H1 (cell line): ENCODE measurements at places on chromosomes 3 and 15. TPM values are rescaled to one million over a fixed set of nuclear protein-coding genes. Genes with fewer than 3 reads are reported as not detected.

- DNase-seq, result no peak
These were observed 5.4 kb upstream of the HEG1 start for GRCh38 chr3:125061170-125061569.

- DNase-seq, result no peak
These were observed 1.5 kb downstream of the TMOD2 start for GRCh38 chr15:51752888-51753287.

DNA sequence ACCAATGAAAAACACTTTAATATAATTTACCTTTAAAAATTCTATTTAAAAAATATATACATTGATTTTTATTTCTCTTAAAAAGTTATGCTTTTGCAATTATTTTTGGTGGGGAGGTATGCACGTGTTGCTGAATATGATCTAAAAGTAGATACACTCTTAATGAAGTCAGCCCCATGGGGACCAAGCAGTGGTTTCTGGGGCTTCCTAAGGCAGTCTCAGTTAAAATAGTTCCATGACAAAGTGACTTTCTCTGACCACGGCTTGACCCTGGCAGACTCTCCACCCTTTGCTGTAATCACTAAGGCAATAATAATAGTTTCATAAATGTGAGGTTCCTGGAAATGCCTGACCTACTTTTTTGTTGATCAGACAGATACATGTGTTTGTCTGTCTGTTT, 50.4 kb downstream of the CCR4 start:
- no peak for DNase-seq

Gene SCN5A
- 11.4 and 16.5 TPM in 2 replicates for total RNA-seq

Gene BSN
- total RNA-seq, result 2.9 and 3.0 TPM in 2 replicates
